ENCODE measurements at places on chromosomes 16 and 17.

- no peak for DNase-seq
Observed at GRCh38 chr16:73434621-73435020, 386.7 kb upstream of the ZFHX3 start.

- no peak for DNase-seq
Observed at GRCh38 chr17:69796078-69796477, 278.9 kb upstream of the KCNJ16 start.

- no peak for DNase-seq
Observed at GRCh38 chr17:40623419-40624210, 24.0 kb downstream of the SMARCE1 start.

- no peak for DNase-seq
Observed at GRCh38 chr17:49676276-49676868, 1.5 kb downstream of the SPOP start.

DNA sequence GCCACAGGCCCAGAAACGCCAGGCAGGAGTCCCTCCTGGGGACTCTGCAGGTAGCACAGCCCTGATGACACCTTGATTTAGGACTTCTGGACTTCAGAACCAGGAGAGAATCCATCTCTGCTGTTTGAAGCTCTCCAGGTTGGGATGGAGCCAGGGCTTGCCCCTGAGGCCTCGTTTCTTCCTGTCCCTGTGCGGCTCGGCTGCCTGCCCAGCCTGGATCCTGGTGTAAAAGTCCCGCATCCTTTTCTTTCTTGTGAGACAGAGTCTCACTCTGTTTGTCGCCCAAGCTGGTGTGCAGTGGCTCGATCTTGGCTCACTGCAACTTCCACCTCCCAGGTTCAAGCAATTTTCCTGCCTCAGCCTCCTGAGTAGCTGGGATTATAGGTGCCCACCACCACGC lies 17.9 kb upstream of the CBX4 start:
- DNase-seq = no peak

DNA sequence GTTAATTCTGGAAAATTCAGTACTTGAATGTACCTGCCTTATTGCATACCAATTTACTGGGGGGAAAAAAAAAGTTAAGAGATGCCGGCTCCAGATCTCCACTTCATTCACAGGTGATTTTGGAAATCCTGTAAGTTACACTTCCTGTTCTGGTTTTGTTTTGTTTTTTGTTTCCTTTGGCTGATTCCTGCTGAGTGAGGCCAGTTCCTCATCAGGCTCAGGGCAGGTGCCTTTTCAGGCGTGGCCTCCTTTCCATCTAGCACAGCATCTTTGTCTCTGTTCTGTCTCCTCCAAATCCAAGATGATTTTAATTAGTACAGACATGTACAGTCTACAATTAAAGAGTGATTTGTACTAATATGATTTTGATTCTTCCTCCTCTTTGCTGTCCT lies 19.2 kb downstream of the CYB561 start:
- no peak for DNase-seq

- no peak for DNase-seq
Observed at GRCh38 chr16:50737420-50737959, 4.4 kb upstream of the CYLD start.

DNA sequence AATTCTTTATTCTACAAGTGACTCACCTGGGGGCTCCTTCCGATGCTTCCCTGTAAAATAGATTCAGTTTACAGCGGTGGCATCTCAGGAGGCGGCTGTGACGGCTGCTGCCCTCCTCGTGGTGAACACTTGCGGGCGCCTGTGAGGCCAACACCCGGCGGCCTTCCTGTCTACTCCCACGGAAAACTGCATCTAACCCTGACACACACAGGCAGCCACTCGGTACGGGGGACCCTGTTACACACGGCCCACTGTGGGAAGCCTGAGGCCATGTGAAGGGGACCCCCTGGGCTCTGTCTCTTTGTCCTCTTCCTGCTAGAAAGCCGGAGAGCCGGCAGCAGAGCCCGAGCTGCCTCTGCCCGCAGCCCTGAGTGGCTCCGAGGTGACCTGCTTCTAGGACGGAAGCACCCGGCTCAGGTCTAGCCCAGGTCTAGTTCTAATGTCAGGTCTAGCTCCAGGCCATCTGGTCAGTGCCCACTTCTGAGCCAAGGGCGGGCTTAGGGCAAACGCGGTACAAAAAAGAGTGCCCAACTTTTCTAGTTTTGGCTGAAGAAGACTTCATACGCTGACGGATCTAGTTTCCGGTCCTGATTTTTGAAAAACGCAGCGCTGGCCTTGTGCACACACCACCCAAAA lies 159.4 kb downstream of the ENGASE start:
- no peak for DNase-seq

- no peak for DNase-seq
Observed at GRCh38 chr16:58109330-58109729, 19.9 kb downstream of the CFAP20 start.

DNA sequence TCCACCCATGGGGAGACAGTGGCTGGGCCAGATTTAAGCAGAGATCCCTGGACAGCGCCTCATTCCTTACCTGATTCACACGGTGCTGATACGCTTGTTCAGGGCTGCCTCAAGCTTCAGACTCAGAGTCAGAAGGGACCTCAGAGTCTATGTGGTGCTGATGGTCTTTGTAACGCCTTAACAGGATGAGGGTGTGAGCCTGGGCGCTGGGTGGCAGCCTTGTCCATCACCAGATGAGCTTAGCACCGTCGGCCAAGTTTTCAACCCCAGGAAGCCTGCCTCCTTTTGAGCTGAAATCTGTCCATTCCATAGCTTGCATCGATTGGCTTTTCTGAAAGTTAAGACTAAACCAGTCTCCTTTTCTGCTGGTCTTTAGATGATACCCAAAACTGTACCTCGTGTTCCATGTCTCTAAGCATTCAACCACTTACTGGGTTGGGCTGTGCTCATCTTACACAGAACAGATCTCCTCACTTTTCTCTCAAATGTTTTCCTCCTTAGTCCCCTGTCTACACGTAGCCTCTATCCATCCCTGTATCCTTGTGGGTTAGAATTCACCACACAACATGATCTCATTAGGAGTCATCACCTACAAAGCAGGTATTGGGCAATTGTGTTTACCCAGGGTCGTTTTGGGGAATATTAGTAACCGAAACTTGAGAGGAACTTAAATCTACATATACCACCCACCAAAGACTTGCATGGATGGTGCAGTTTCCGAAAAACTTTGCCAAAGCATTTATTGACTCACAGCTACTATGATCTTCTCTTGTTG lies 573.4 kb downstream of the CDH13 start:
- DNase-seq = no peak

DNA sequence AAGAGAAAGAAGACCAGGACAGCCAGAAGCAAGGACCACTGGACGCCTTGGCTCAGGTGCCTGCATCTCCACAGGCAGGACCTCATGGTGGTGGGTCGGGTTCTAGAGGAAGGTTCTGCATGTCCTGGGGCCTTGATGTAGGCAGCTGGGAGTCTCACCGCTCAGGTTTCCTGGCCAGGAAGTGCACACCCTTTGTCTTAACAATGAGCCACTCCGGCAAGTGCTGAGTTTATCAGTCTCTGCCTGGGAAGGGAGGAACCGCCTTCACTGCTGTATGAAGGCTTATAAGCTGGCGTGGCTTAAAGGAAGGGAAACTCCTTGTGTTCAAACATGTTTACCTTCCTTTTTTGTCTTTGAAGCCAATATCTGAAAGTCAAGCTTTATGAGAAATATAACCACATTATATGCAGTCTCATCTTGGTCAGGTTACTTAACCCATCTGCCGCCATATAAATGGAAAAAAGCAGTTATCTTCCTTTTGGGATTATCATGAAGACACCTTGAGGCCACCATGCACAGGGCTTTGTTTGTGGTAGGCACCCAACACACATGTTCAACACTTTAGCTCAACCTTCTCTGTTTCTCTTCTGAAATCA lies at the start of gene ST6GALNAC1:
Gene ST6GALNAC1, minus strand, starts transcription at position 205 of the 596 bp plus-strand sequence. Its CDS starts 119 bp downstream, at position 86.
- DNase-seq = no peak

GRCh38 chr16:886084-886543 lies 84.7 kb downstream of the LMF1 start:
- DNase-seq = no peak

DNA sequence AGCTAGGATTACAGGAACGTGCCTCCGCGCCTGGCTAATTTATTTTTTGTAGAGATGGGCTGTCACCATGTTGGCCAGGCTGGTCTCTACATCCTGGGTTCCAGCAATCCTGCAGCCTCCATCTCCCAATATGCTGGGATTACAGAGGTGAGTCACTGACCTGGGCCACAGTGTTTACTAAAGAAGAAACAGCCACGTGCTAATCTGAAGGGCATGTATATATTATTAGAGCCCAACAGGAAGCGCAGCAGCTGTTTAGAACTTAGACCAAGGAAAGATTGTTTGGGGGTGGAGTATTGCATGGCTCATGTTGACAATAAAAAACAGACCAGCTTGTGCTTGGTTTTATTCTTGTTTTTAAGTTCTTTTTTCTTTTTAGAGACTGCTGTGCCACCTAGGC lies 60.2 kb downstream of the HAPSTR1 start:
- no peak for DNase-seq

GRCh38 chr17:17053446-17054379 lies 11.5 kb downstream of the MPRIP start:
- no peak for DNase-seq
